ENCODE measurements at places on chromosomes 4 and X.

GRCh38 chr4:123817025-123817688 lies 420.6 kb downstream of the SPRY1 start:
- no peak for DNase-seq

DNA sequence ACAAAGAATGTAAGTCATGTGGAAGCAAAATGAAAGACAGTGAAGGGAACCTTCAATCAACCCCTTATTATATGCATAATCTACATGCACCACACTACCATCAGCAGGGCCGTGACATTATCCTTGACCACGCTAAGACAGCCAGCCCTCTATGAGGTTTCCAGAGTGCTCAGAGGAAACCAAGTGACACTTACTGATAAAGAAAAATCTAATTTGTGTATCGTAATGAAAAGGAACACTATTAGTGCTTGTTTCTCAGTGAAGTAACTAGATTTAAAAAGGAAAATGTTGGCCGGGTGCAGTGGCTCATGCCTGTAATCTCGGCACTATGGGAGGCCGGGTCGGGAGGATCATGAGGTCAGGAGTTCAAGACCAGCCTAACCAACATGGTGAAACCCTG lies 56.4 kb downstream of the ABCG2 start:
- DNase-seq: no peak

GRCh38 chr4:6095897-6096296 lies 77.7 kb upstream of the C4orf50 start:
- no peak for DNase-seq

GRCh38 chr4:13611283-13611842 lies 16.2 kb downstream of the BOD1L1 start:
- DNase-seq: no peak

DNA sequence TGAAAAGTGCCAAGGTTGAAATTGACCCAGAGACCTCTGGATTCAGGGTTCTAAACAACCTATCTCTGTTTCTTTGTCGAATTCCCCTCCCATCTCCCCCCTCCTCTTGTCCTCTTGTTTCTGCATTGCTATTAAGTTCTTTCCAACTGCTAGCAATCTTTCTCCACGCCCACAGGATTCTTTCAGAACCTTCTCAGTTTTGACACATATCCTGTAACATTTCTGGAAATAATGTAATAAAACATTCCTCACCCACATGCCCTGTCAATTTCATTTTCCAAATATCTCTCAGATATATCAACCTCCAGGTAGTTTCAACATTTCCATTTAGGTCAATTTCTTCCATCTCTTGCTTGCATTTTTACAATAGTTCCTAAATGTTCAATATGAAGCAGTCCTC lies 1105.9 kb downstream of the ARAP2 start:
- DNase-seq: no peak

DNA sequence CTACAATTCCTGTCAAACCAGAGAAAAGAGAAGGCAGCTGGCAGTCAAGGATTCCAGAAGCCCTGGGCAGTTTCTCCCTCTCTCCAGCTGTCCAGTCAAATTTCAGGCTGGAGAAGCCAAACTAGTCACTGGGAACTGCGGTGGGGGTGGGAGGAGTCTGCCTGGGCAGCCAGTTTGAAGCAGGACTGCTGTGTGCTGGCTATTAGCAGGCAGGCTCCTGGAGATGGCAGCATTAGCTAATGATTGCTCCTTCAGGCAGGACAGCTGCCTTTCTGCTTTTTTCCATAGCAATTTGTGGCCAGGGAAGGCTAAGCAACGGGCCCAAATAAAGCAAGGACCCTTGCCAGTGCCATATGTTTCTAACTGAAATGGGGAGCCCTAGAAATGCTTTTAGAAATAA lies 44.7 kb upstream of the FGF13 start:
- no peak for DNase-seq

DNA sequence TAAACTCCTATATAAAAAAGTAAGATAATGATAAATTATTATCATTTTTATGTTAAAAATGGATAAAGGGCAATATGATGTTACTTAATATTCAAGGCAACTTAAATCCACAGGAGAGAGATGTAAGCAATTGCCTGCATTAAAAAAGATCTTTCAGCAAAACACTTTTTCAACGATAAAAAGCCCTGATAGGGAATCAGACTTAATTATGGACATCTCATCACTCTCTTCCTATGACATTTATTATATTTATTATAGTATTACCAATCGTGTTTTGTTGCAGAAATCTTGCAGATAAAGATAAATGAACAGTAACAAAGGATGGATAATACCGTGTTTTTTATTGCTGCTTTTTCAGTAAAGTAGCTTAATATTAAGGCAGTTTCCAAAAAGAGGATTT lies 178.5 kb downstream of the SH2D1A start:
- no peak for DNase-seq

Measured in stimulated activated CD4-positive, alpha-beta T cell treated with anti-CD3 and anti-CD28 coated beads, Interleukin-1b, Interleukin-23, amount 100 ng/mL, for 1 hour (primary cell).